ENCODE measurements at places on chromosomes 12 and 14. TPM values are rescaled to one million over a fixed set of nuclear protein-coding genes. Genes with fewer than 3 reads are reported as not detected.

DNA sequence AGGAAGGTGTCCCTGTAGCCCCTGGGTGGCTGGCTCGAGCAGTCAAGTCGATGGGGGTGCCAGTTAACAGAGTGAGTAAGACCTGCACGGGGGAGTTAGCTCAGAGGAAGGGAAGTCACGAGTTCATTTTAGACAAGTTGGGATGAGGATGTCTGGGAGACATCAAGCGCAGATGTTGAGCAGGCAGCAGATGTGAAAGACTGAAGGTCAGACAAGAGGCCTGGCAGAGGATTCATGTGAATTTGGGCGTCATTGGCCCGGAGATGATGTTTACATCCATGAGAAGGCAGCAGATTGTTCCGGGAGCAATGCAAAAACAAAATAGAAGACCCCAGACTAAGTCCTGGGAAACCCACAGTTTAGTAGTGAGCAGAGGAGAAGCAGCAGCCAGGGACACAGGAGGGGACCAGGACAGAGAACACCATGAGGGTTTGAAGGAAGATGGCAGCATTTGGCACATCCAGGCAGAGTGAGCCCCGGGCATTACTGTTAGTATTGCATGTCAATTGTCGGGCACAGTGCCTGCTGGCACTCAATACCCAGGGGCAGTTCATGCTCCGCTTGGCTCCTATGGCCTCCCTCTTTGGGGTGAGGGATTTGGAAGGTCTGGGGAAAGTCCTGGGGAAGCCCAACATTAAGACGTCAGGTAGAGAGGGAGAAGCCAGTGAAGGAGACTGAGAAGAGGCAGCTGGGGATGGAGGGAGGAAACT is 15.1 kb downstream of the LTBP2 start:
- peak; percentile 89 for DNase-seq
- H3K4me1 ChIP-seq: peaks cover 58% of the 10 kb centered on the region
- H3K4me3 ChIP-seq: no peak overlapping the region
- H3K27ac ChIP-seq: peak overlapping the region; percentile 76
- H3K36me3 ChIP-seq: 0 out of 2 replicates have a peak, but pooled peaks cover 4% of the 10 kb centered on the region

- no peak overlapping the region for H3K4me3 ChIP-seq
- no peak overlapping the region for H3K27ac ChIP-seq
- H3K4me1 ChIP-seq: no peaks in the 10 kb centered on the region
- H3K36me3 ChIP-seq: no peaks in the 10 kb centered on the region
These were observed 308.4 kb downstream of the BCL11B start for GRCh38 chr14:98963610-98964009.

GRCh38 chr12:71599210-71599609 is 64.4 kb downstream of the ZFC3H1 start:
- H3K27ac ChIP-seq: no peak overlapping the region
- H3K27me3 ChIP-seq: no peaks in the 10 kb centered on the region
- H3K4me1 ChIP-seq: 0 out of 2 replicates have a peak, but pooled peaks cover 6% of the 10 kb centered on the region
- no peaks in the 10 kb centered on the region for H3K36me3 ChIP-seq
- no peak overlapping the region for H3K4me3 ChIP-seq

- no peaks in the 10 kb centered on the region for H3K36me3 ChIP-seq
- DNase-seq: no peak
- H3K4me1 ChIP-seq: peaks cover 49% of the 10 kb centered on the region
These were observed 17.5 kb upstream of the KRT80 start for GRCh38 chr12:52209321-52209720.

Gene GPR84
- not detected for total RNA-seq

DNA sequence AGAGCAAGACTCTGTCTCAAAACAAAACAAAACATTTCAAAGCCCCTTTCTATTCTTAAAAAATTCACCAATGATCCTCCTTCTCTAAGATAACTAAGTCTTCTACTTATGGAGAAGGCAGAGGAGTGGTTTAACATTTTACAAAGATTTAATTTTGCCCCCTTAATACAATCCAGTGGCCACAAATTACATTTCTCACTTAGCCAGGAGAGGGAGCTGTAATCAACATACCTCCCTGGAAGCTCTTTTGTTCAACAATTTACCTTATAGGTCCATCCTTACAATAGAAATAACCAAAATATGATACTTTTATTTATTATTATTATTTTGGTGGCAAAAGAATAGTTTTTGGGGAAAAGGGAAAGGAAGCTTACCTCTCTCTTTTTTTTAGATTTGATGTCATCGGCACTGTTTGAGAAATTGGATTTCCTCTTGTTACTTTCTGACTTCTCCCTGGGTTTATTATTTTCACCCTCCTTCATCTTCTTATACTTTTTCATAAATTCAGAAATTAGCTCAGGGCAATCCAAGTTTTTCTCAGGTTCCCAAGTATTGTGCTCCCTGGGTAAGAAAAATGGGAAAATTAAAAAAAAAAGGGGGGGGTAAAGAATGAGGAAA is 28.1 kb downstream of the CBX5 start:
- H3K27ac ChIP-seq: no peak overlapping the region
- H3K4me3 ChIP-seq: no peak overlapping the region
- no peaks in the 10 kb centered on the region for H3K27me3 ChIP-seq
- DNase-seq: peak; percentile 79
- H3K36me3 ChIP-seq: peaks cover 22% of the 10 kb centered on the region

Gene AICDA
- not detected for total RNA-seq

DNA sequence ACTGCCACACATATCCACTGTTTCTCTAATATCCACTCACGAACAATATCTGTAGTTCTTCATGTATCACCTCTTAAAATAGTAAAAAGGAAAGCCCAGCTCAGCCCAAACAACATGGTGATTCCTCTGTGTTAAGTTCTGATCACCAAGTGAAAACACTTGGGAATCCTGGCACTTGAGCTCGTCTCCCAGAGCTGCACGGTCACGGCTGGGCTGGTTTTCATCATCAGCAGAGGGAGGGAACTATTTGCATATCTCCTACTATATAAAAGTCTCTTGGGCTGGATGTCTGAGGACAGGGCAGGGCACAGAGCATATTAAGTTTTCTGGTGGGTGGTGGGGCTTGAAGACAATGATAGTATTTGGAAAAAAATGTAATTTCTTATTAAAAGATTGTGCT is 870.6 kb downstream of the TMEM121 start:
- H3K4me3 ChIP-seq: no peak overlapping the region
- H3K36me3 ChIP-seq: no peaks in the 10 kb centered on the region
- no peaks in the 10 kb centered on the region for H3K27me3 ChIP-seq

DNA sequence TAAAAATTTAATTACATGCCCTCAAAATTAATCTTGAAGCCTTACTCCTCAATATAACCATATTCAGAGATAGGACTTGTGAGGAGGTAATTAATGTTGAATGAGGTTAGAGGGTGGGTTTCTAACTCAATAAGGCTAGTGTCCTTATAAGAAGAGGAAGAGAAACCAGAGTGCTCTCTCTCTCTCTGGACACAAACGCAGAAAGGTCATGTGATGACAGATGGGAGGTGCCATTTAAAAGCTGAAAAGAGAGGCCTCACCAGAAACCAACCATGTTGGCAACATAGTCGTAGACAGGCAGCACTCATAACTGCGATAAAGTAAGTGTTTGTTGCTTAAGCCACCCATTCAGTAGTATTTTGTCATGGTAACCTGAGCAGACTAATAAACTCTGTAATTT is 378.5 kb upstream of the LMO3 start:
- H3K4me1 ChIP-seq: no peaks in the 10 kb centered on the region
- H3K4me3 ChIP-seq: no peak overlapping the region
- DNase-seq: no peak
- no peak overlapping the region for H3K27ac ChIP-seq

DNA sequence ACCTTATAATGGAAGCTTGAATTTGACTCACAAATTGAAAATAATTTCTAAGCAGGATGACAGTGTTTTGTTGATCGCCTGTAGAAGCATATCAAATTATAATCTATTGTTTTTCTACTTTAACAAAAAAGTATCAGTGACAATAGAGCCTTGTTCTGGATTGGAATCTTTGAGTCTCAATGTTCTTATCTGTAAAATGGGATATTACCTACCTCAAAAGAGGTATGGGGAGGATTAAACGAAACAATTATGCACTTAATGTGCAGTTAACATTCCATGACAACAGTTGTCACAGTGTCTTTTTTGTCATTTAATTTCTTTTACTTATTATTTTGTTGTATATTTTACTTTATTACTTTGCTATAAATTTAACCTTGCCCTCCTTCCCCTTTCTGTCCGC is 1.1 kb downstream of the RTRAF start:
- H3K36me3 ChIP-seq: peaks cover 27% of the 10 kb centered on the region
- no peak overlapping the region for H3K27ac ChIP-seq
- peaks cover 16% of the 10 kb centered on the region for H3K4me1 ChIP-seq
- H3K4me3 ChIP-seq: peak overlapping the region; percentile 99
- no peaks in the 10 kb centered on the region for H3K27me3 ChIP-seq
- DNase-seq: no peak

- no peak overlapping the region for H3K27ac ChIP-seq
- H3K27me3 ChIP-seq: no peaks in the 10 kb centered on the region
- H3K36me3 ChIP-seq: no peaks in the 10 kb centered on the region
- no peak for DNase-seq
These were observed 6.3 kb downstream of the MIS18BP1 start for GRCh38 chr14:45246691-45247090.

DNA sequence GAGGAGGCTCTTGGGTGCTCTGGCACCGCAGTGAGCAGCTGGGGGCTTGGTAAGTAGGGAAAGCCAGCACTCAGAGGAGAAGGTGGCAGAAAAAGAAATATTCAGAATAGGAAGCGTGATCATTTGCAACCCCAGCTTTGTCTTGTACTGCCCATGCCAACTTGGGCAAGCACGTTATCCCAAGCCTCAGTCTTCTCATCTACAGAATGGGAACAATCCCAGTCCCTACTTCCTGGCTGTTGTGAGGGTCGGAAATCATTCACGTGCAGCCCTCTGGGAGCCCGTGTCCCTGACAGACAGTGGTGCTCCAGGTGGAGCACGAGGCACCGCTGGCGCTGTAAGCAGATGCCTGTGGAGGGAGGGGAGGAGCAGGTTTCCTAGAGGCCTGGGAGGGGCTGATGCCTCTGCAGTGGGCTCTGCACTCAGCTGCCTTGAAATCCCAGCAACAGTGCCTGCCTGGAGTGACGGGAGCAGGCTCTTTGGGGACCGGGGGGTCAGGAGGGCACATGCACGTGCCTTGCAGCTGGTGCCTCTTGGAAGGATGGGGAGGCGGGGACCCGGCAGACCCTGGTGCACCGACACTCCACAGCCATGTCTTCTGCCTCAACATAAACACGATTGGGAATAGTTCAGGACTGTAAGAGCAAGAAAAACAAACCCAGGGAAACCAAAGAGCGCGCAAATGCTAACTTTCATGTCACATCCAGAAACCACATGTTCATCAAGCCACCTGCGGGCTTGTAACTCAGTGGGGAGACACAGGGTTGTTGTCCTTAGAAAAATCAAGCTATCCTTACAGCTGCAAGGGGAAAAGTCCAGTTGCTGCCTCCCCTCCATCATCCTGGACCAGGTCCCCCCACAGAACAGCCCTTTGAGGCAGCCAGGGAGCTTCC is 86.5 kb upstream of the DIO3 start:
- H3K36me3 ChIP-seq: no peaks in the 10 kb centered on the region
- H3K4me1 ChIP-seq: peaks cover 13% of the 10 kb centered on the region
- H3K27me3 ChIP-seq: peaks cover 35% of the 10 kb centered on the region
- no peak overlapping the region for H3K27ac ChIP-seq
- no peak for DNase-seq

DNA sequence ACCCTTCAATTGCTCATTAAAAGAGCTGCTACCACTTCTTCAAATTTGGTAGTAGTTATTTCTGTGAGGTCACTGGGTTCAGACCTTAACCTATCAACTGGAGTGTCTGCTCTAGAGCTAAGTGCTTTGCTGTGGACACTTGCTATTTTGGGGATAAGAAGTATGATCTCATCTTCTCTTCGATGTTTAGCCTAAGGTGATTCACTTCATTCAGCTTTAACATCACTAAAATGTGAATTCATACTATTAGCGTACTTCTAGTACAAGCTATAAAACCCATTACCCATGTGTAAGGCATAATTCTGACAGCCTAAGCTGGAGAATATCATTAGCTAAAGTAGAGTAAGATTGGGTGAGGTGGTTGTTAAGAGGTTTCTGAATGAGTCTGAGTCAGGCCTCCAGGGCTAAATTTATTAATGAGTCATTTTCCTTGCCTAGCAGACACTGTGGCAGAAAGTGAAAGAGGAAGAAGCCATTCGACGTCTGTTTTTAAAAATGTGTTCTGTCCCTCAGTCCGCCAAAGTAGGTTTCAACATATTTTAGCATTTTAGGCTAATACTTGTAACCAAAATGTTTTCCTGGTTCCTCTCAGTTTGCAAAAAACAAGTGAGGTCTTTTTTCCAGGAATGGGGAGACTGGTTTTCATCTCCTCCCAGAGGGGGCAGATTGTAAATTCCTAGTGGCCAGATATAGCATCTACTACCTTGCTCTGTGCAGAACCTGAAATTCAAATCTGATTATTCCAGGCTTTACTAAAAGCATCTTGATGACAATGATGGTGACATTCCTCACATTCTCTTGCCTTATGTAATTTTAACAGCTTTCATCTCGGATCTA is 103.6 kb downstream of the SSPN start:
- DNase-seq: peak; percentile 92
- no peaks in the 10 kb centered on the region for H3K36me3 ChIP-seq
- peak overlapping the region; percentile 81 for H3K27ac ChIP-seq

GRCh38 chr12:6818645-6819044 is 3.0 kb upstream of the GPR162 start:
- no peak overlapping the region for H3K4me3 ChIP-seq
- H3K27ac ChIP-seq: no peak overlapping the region
- H3K4me1 ChIP-seq: no peaks in the 10 kb centered on the region

DNA sequence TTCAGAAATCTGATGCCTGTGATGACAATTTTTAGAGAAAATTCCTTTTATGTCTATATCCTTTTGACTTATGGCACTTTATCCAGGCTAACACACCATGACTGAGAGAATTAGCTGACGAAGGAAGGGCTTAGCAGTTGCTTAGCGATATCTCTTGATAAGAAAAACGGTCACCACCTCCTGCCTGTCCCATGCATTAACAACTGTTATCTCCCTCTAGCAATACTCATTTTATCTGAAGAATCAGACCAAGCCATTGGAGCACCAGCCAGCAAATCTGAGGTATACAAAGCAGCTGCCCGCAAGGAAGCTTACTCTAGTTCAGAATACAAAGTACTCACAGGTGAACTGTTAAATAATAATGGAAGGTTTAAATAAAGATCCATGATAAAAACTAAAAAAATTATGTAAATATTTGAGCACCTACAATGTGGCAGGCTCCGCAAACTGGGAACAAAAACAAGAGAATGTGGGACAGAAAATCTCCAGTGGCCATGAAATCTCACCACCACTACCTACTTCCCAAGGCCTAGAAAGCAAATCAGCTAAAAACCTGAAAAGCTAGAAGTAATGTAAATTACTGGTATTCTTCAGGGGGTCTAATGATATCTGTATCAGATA is 24.3 kb downstream of the PPM1H start:
- no peaks in the 10 kb centered on the region for H3K4me1 ChIP-seq
- no peaks in the 10 kb centered on the region for H3K36me3 ChIP-seq
- no peak for DNase-seq
- peaks cover 10% of the 10 kb centered on the region for H3K27me3 ChIP-seq

- no peak for DNase-seq
- peaks cover 27% of the 10 kb centered on the region for H3K4me1 ChIP-seq
- H3K36me3 ChIP-seq: no peaks in the 10 kb centered on the region
- H3K27ac ChIP-seq: no peak overlapping the region
These were observed 41.6 kb downstream of the NFKBIA start for GRCh38 chr14:35362911-35363374.

Gene ATN1
- total RNA-seq: 6.5 TPM

Gene PPM1H
- 1.2 TPM for total RNA-seq

Gene DPPA3
- total RNA-seq: not detected

Gene DRAM1
- total RNA-seq: 86.8 TPM

GRCh38 chr12:84507956-84508850 is 404.4 kb downstream of the SLC6A15 start:
- peak overlapping the region; percentile 35 for H3K4me3 ChIP-seq
- H3K27ac ChIP-seq: peak overlapping the region; percentile 69
- peaks cover 18% of the 10 kb centered on the region for H3K4me1 ChIP-seq
- DNase-seq: peak; percentile 95
- H3K36me3 ChIP-seq: no peaks in the 10 kb centered on the region
- H3K27me3 ChIP-seq: no peaks in the 10 kb centered on the region

Gene LRRK2
- total RNA-seq: 7.0 TPM

Gene LTBP2
- total RNA-seq: 441 TPM

Measured in GM23248 (cell line).